HT1080 (cell line): ENCODE measurements at places on chromosomes 1 and 21.
A peak's percentile ranks its signal among the peaks of the same experiment; 100 is the strongest.

DNA sequence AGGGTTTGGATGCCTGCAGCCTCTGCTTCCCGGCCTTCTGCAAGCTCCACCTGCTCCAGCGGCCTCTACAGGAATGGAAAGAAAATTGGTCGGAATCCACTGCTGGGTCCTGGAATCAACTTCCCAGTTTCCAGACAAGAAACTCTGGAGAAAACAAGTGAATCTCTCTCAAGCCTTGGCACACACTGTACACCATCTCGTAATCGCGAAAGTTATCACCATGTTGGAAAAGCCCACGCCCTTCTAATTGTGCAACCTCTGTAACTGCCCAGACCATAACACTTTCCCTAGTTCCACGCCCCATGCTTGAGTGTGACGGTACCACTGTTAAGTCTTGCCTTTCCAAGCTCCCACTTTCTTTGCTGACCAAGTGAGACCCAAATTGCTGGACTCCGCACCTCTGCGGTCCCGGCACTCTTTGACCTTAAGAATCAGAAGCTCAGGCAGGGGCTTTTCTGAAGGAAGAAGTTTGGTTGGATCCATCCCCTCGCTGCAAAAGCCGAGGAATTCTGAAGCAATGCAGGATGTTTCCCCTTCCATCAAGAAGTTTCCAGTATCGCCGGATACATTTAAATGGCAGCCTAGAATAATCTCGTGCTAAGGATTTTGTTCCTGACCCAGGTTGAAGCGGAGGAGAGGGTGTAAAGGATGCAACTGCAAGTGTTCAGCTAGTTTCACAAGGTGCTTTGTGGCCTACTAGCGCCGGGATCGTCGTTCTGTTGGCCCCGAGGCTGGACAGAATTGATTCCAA, 6.2 kb downstream of the NR5A2 start:
- no peak for DNase-seq

DNA sequence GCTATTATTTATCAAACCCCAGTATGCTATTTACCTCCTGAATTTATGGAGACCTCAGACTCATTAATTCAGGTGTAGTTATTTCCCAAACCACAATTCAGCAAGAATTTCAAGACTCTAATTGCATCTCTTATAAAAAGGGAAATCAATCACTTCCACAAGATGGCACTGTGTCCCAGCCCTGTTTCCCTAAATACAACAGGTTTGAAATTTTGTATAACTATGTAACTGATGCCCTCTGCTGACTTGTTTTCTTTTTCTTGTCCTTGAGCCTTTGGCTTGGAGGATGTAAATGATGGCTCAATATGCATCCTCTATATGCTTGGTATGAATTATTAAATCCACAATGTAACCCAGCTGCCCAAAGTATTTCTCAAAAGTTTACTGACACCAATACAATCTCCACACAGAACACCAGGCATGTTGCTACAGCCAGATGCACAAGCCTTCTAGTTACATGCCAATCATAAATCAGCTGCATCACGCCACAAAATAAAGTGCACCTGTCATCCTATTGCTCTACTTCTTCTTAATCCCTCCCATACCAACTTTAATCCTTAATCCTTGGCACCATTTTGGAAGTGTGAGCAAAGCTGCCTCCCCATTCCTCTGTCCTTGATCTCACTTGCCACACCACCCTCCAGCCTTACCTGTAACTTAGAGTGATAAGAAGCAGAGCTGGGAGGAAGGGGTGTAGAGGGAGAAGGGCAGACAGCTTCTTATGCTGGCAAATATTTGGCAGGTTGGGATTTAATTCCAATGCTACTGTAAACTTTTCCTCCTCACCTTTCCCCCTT, 9.0 kb downstream of the C1orf105 start:
- DNase-seq = peak; percentile 60

DNA sequence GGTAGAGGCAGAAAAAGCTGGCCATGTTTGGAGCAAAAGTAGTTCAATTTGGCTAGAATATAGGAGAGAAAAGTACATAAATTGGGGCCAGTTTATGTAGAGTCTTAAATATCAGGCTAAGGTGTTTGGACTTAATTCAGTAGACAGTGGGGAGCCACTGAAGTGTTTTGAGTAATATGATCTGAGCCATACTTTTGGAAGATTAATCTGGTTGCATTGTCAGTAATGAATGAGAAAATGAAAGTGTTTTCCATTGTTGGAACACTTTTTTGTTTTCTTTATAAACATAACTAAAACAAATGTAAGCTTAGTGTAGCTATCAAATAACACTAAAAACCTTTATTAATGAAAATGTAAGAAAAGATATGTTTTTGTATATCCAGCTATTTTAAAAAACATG, 42.1 kb downstream of the POU2F1 start:
- DNase-seq = no peak

- no peak for DNase-seq
Observed at GRCh38 chr1:29686012-29686930, 449.9 kb downstream of the PTPRU start.

DNA sequence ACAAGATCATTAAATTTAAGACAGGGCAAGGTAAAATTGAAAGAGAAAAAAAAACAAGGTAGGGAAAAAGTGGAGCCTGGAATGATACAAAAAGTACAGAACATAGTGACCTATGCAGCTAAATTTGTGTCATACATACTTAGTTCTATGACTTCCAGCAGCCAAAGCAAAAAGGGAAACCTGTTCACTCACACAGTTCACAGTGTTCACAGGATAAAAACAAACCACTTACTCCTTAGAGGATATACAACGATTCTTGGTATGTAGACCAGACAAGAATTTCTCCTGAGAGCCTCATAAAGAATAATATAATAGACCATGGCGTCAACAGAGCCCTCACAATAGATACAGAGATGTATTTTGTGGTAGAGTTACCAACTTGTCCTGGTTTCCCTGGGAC, 27.5 kb downstream of the COA7 start:
- DNase-seq = no peak

DNA sequence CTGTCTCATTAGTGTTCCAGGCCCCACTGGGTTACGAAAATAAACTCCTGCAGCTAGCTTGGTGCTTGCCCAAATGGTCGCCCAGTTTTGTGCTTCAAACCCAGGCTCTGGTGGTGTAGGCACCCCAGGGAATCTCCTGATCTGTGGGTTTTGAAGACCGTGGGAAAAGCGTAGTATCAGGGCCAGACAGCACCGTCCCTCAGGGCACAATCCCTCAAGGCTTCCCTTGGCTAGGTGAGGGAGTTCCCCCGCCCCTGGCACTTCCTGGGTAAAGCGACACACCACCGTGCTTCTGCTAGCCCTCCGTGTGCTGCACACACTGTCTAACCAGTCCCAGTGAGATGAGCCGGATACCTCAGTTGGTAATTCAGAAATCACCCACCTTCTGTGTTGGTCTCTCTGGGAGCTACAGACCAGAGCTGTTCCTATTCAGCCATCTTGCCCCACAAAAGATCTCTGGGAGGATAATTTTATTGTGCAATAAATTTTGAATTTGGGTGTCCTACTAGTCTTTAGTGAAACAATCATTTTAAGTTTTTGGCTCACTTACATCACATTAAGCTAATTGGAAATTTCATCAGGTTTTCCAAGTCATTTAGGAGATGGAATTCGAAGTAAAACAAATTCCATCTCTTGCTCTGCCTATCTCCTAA, 9.4 kb upstream of the SLC25A24 start:
- no peak for DNase-seq

- DNase-seq = no peak
Observed at GRCh38 chr1:104760017-104760416, 1010.3 kb downstream of the AMY1C start.

GRCh38 chr1:152348447-152348846, 11.4 kb downstream of the FLG2 start:
- peak; percentile 41 for DNase-seq

DNA sequence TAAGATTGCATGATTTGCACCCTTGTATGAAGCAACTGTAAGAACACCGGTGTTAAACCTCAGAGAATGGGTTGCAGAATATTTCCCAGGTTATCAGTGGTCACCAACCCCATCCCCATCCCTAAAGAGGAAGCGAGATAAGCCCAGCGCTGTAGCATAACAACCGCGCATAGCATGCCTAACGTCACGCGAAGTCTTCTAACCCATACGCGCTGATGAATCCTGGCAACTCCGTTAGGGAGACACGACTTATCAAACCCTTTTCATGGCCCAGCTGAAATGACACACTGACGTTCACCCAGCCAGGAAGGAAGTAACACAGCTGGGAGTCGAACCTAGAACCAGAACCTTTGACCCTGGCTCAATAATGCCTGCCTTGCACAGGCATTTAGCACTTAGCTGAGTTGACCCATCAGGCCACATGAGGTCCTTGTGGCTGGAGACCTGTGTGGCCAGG, 24.2 kb downstream of the TMEM51 start:
- DNase-seq = no peak
